HEK293T (cell line): ENCODE measurements at places on chromosomes 3 and 15.

- DNase-seq = no peak
These were observed 1090.3 kb upstream of the CFAP20DC start for GRCh38 chr3:60140160-60140559.

DNA sequence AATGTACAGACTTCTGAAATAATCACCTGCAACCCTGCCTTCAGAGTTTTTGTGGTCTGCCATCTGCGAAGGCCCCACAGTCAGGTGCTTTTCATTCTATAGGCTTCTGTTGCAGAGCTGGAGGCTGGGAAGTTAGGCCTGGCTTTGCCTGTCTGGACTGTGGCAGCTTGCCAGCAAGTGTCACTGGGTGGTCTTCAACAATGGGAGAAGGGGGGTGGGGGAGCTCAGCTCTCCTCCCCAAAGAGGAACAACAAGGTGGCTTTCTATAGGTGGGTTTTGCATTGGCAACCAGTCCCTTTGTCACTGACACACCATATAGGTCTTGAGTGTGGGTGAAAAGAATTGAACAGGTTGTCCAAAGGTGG is 7.3 kb downstream of the BOC start:
- DNase-seq = no peak

DNA sequence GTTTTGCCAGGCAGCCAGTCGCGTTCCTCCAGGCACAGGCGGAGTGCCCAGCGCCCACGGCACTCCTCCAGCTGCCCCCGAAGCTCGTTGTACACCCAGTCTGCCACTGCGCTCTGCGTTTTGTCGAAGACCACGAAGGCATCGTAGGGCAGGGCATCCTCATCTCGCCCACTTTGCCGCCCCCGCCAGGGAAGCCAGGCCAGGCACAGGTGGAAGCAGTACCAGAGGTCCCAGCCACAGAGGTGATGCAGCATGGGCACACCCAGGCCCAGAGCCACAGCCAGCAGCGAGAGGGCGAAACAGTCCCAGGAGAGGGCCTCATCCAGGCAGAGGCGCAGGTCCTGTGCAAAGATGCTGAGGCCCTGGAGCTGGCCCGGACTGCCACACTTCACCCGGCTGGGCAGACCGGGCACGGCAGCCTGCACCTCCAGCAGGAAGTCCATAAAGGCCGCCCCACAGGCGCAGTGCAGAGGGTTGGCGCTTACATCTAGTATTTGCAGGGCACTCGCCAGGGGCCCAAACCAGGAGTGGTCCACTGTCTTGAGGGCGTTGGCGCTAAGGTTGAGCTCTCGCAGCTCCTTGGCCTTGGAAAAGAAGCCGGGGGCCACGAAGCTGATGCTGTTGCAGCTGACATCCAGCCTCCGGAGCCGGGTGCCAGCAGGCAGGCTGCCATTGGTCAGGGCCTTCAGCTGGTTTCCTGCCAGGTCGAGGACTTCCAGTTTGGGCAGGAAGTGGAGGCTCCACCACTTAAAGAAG is 3.7 kb downstream of the TLR9 start:
- no peak for DNase-seq

GRCh38 chr3:81005992-81006391 is 755.5 kb downstream of the GBE1 start:
- no peak for DNase-seq

- DNase-seq = no peak
These were observed 4.6 kb downstream of the P2RY1 start for GRCh38 chr3:152839511-152839910.
